CD4-positive, alpha-beta T cell treated with Interferon alpha-2 for 1 hour (primary cell): ENCODE measurements at places on chromosomes 3 and 15.

DNA sequence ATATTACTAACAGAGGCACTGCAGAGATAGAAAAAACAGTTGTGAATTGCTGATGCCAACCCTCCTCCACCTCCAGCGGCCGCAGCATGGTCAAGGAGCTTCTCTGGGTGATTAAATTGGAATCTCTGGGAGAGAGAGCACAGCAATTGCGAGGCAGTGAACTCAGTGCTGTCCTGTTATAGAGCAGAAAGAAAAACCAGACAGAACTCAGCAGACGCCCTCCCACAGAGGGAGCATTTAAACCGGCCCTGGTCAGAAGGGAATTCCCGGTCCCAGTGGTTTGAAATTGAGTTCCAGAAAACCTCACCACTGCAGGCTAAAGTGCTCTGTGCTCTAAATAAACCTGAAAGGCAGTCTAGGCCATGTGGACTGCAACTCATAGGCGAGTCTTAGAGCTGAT lies 175.4 kb downstream of the SQOR start:
- DNase-seq = no peak

GRCh38 chr3:86654806-86655460 lies 336.0 kb downstream of the VGLL3 start:
- DNase-seq = no peak

- no peak for DNase-seq
Measured at GRCh38 chr3:174822320-174822719, 36.8 kb upstream of the NAALADL2 start.

DNA sequence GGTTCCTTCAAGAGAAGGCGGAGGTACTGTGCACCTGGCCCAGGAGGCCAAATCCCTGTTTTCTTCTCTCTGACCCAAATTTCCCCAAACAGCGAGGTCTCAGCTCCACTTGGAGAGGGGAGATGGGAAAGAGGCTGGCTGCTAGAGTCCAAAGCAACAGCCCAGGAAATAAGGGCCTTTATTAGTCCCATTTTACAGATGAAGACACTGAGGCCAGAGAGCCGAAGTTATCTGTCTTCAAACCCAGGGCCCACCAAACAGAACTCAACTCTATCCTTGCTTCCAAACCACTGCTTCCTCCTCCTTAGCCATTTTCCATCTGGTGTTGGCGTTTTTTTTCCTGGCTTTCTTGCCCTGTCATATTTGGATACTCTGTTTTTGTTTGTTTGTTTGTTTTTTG lies 22.0 kb upstream of the FLNB start:
- no peak for DNase-seq

GRCh38 chr3:44026220-44026865 lies 215.3 kb upstream of the TOPAZ1 start:
- no peak for DNase-seq

DNA sequence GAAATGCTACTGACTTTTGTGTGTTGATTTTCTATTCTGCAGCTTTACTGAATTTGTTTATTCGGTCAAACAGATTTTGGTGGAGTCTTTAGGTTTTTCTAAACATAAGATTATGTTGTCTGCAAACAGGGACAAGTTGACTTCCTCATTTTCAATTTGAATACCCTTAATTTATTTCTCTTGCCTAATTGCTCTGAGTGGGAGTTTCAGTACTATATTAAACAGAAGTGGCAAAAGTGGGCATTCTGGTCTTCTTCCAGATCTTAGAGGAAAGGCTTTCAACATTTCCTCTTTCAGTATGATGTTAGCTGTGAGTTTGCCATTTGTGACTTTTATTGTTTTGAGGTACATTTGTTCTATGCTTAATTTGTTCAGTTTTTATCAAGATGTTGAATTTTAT lies 268.5 kb downstream of the WNT5A start:
- no peak for DNase-seq

- DNase-seq = no peak
Measured at GRCh38 chr3:5645692-5646410, 458.3 kb downstream of the EDEM1 start.

DNA sequence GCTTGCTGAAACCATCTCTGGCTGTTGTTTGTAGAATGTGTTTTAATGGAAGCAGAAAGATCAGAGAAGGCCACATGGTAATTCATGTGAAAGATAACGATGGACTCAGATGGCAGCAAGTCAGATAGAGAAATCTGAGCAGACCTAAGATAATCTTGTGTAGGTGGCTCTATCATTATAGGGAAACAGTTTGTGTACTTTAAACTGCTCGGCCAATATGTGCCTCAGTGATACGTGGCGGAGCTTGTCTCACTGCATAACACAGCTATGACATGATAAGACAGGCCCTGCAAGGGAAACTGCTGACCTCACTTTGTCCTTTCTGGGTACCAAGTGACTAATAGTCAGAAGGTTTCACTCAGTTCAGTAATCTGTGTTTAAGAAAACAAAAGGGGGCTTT lies 51.0 kb downstream of the MME start:
- DNase-seq = no peak

- peak; percentile 72 for DNase-seq
Measured at GRCh38 chr3:33787328-33788009, 11.0 kb upstream of the PDCD6IP start.

- no peak for DNase-seq
Measured at GRCh38 chr3:188817935-188818269, 353.9 kb upstream of the TPRG1 start.

- no peak for DNase-seq
Measured at GRCh38 chr3:145760036-145760435, 400.9 kb downstream of the PLOD2 start.

DNA sequence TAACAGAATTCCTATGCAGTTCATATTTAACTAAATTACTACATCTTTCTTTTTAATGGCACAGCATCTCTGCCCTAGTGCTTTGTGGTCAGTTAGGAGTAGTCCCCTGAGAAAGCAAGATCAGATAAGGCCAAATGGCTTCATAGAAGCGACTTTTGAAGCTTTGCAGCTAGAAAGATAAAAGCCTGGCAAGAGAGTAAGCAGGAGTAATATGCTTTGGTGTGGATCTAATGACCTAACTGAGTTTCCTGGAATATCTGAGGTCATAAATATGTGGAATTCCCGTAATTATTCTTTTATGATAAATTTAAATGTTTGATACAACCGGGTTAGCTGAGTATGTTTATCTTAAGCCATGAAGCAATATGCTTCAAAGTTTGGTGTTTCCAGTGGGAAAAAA lies 374.9 kb upstream of the LRRC3B start:
- DNase-seq = no peak

GRCh38 chr3:40078590-40078989 lies 230.9 kb upstream of the EIF1B start:
- DNase-seq = no peak

- no peak for DNase-seq
Measured at GRCh38 chr3:12227833-12228232, 61.0 kb upstream of the PPARG start.

DNA sequence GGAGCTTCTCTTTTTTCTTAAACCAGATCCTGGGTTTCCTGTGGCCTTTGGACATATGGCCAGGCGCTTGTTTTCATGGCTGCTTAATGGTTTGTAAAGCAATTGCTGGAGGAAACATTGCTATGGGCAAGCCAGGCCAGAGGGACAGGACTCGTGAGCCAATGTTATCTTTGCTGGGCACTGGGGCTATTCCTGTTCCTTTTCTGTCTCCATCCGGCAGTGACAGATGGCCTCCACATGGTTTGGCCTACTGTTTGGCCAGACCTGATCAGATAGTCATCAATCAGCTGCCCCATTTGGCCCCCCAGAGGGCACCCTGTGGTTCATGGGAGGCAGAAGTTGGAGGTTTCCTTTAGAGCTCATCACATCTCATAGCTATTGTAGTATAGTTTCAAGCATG lies 326.1 kb upstream of the ROPN1 start:
- no peak for DNase-seq

DNA sequence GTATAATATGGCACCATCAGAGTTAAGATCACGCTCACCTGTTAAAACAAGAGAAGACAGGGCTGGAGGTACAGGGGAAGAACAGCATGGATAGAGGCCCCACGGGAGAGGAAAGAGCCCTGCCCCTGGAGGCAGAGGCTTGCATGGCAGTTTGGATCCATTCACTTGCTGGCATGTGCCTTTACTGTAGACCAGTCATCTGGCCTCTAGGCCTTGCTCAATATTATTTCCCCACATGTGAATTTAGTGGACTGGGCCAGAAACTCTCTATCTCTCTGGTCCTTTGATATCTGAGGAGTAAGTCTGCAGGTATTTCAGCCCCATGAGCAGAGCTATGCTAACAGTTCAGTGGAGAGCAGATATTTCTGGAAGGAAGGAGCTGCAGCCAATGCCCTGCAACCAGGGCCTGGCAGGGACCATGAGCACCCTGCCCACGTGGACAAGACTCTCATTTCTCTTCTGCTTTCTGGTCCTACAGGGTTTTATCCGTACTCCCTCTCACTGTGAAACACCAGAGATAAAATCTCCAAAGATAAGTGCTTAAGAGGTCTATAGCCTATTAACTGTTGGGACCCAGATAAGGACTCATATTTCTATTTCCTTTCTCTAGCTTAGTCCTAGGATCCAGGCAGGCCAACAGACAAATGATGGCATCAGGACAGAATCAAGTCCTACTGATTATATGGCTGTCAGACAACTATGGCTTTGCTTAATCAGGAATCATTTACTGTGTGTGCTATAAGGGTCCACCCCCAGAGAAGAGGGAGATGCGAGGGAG lies 65.0 kb downstream of the CLDN11 start:
- no peak for DNase-seq

DNA sequence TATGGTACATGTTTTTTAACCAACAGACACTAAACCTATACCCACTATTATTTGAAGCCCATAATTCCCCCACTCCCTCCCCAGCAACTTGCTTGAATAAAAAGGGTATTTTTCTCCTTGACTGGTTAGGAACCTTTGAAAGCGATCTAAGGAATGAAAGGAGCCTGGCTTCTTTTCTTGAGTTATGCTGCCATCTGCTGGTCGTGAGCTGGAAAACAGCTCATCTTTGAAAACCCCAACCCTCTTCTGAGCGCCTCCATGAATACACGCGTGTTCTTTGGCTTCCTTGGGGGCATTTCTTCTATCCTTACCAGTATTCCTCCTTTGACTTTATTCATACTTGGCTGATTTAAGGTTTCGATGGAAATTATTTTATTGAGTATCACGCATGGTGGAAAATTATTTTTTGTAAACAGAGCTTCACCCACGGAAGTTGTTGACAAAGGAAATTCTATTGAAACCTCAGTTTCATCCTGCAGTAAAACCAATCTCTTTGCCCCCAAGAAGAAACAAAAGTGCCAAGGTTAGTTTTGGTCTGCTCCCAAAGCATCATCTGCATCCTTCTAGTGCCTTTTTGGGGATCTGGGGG lies 171.6 kb downstream of the SV2B start:
- peak; percentile 48 for DNase-seq

GRCh38 chr3:196216089-196216564 lies at the start of gene SLC51A:
TSS of gene SLC51A (plus strand) at chr3:196216534. CDS start at chr3:196216713, 179 bp downstream.
- no peak for DNase-seq

DNA sequence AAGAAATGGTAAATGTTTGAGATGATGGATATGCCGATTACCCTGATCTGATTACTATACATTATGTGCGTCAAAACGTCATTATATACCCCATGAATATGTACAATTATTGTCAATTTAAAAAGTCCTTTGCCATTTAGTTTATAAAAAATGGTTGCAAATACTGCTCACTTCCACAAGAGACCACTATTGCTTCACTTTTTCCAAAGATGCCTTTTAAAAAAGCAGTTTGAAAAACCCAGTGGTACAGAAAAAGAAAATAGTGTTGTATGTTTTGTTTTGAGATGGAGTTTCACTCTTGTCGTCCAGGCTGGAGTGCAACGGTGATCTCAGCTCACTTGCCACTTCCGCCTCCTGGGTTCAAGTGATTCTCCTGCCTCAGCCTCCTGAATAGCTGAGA lies 39.3 kb downstream of the EDEM1 start:
- no peak for DNase-seq

DNA sequence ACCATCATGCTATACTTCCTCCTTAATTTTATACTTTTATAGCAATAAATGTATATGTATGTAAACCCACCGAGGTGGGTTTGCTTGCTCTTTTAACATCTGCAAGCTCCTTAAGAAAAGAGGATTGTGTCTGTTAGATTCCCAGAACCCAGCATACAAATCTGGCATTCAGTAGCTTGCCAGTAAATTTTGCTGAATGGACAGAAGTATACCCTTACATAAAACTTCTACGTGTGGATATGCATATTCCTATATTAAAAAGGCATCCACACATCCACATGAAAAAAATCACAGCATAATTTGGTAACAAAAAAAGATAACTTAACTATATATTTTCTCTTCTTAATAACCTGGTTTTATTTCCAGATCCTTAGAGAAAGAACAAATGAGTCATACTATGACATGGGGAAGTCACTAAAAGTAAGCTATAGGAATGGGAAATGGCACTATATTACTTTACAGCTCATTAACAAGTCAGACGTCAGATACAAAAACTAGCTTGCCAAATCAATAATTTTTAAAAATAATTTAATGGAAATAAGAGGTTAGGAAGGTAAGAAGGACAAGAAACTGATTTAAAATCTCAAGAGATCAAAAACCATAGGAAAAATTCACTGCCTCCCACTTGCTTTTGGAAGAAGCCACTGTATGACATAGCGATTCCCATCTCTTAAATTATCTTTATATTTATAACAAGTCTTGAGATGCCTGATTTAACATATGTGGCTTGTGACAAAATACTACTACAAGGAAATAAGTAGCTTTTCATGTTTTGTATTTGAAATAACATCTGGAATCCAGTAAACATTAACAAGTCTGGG lies 68.7 kb downstream of the SUMF1 start:
- DNase-seq = no peak

DNA sequence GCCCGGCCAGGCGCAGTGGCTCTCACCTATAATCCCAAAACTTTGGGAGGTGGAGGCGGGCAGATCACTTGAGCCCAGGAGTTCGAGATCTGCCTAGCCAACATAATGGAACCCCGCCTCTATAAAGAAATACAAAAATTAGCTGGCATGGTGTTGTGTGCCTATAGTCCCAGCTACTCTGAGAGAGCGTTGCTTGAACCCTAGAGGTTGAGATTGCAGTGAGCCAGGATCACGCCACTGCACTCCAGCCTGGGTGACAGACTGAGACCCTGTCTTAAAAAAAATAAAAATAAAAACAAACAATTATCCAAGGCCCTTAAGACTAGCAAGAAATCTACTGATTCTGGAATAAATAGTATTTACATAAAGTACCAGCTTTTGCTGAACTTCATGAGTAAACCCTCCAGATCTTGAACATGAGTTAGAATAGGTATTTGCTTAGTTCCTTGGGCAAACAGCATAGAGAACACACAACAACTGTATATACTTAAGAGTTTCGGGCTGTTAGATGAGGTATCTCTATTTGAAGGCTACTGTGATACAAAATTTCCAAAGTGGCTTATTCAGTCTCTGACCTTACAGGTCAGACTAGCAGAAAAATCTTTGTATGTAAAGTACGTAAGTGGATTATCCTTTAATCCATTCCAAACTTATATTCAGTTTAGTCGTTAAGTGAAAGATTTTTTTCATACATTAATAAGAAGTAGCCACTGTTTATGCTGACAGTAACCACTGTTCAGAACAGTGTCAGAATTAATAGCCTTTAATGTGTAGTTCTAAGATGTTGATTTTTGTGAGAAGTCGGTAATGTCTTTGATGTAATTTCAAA lies 171.1 kb upstream of the CGNL1 start:
- no peak for DNase-seq
